ENCODE measurements at places on chromosomes 3 and 15. TPM values are rescaled to one million over a fixed set of nuclear protein-coding genes. Genes with fewer than 3 reads are reported as not detected.

The MCF2L2 gene
- total RNA-seq: 1.8 TPM

The GPR62 gene
- not detected for total RNA-seq

The ADGRG7 gene
- not detected for total RNA-seq

The THOC7 gene
- 47.3 TPM for total RNA-seq

DNA sequence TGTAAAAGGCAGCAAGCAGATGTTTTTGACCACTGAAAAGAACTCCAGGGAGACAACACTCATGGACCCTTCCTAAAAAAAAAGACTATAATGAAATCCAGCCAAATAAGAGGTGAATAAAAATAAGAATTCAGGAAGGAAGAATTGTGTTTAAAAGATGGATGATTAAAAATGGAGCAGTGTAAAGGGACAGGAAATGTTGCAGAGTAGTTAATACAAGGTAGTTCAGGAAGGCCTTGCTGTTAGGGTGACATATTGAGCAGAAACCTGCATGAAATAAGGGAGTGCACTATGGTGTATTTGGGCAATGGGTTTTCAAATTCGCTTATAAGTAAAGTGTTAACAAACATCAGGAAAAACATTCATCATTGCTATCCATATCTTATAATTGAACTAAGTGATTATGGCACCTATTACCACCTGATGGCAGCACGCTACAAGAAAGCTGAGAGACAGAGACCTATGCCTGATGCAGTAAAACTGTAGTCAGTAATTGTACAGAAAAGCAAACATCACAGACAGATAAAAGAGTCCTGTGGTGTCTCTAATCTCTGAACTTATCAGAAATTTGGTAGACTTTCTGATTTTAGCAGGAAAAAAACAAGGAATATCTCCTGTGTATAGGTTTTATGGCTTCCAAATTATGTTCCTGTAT is 5.8 kb upstream of the DBR1 start:
- no peak overlapping the region for H3K27ac ChIP-seq
- no peak for DNase-seq
- H3K27me3 ChIP-seq: peaks cover 4% of the 10 kb centered on the region

- no peaks in the 10 kb centered on the region for H3K36me3 ChIP-seq
Observed at GRCh38 chr3:110343945-110344344, 727.7 kb upstream of the NECTIN3 start.

- no peak overlapping the region for H3K4me3 ChIP-seq
- no peak for DNase-seq
- H3K27me3 ChIP-seq: no peaks in the 10 kb centered on the region
- H3K36me3 ChIP-seq: no peaks in the 10 kb centered on the region
- H3K27ac ChIP-seq: no peak overlapping the region
Observed at GRCh38 chr3:70943886-70944285, 631.4 kb upstream of the MDFIC2 start.

- no peaks in the 10 kb centered on the region for H3K4me1 ChIP-seq
- H3K36me3 ChIP-seq: peaks cover 6% of the 10 kb centered on the region
- H3K27me3 ChIP-seq: peaks cover 6% of the 10 kb centered on the region
- DNase-seq: no peak
- H3K27ac ChIP-seq: no peak overlapping the region
- no peak overlapping the region for H3K4me3 ChIP-seq
Observed at GRCh38 chr3:17116007-17116600, 231.3 kb downstream of the PLCL2 start.

DNA sequence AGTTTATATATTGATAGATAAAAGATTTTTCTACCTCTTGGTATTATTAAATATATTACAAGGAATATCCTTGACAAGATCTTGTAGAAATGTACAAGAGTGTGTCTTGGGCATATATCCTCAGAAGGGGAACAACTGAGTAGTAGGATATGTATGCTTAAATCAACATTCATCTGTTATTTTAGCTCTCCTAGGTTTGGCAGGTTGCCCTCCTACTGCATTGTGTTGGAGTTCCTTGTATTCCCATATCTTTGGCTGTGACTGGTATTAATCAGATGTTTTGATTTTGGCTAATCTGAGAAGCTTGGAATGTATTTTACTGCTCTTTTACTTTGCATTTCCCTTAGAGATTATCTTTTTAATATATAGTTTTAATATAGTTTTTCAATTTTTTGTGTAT is 4.6 kb downstream of the MYRIP start:
- H3K36me3 ChIP-seq: peaks cover 6% of the 10 kb centered on the region
- H3K4me3 ChIP-seq: no peak overlapping the region
- H3K4me1 ChIP-seq: peaks cover 12% of the 10 kb centered on the region
- no peak for DNase-seq
- peaks cover 11% of the 10 kb centered on the region for H3K27me3 ChIP-seq
- no peak overlapping the region for H3K27ac ChIP-seq

DNA sequence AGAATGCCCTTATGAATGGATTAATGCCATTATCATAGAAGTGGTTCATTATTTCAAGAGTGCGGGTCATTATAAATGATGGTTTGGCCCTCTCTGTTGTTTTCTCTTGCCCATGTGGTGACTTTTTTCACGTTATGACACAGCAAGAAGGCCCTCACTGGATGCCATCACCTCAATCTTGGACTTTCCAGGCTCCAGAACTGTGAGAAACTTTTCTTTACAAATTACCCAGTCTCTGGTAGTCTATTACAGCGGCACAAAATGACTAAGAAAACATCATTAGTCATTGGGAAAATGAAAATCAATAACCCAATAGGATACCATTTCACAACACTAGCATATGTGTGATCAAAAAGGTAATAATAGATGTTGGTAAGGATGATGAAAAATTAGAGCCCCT is 119.0 kb upstream of the LPP start:
- H3K27me3 ChIP-seq: no peaks in the 10 kb centered on the region
- no peaks in the 10 kb centered on the region for H3K36me3 ChIP-seq
- DNase-seq: no peak
- no peak overlapping the region for H3K4me3 ChIP-seq
- no peak overlapping the region for H3K27ac ChIP-seq
- H3K4me1 ChIP-seq: peaks cover 10% of the 10 kb centered on the region

DNA sequence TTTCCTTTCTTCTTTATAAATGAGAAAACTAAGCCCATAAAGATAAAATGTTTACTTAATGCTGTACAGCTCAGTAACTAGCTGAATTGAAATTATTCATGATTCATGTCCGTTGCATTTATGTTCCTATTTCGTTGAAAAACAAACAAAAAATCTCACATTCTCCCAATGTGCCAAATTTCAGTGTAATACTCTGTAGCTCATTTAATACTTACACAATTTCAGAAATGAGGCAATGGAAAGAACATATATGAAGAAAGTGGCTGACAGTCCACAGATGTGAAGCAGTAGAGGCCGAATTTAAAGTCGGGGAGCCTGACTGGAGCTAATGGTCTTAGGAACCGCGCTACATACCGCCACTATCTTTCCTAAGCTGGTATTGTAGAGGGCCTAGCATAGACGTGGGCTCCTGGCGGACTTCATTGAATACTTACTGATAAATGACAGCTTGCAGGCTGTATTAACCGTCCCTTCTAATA is 651 bp downstream of the PLSCR2 start:
- no peak overlapping the region for H3K4me3 ChIP-seq
- H3K27me3 ChIP-seq: no peaks in the 10 kb centered on the region
- H3K4me1 ChIP-seq: no peaks in the 10 kb centered on the region
- H3K36me3 ChIP-seq: no peaks in the 10 kb centered on the region
- H3K27ac ChIP-seq: no peak overlapping the region
- no peak for DNase-seq

- peaks cover 4% of the 10 kb centered on the region for H3K4me1 ChIP-seq
- DNase-seq: no peak
- no peak overlapping the region for H3K27ac ChIP-seq
- no peaks in the 10 kb centered on the region for H3K36me3 ChIP-seq
- H3K4me3 ChIP-seq: no peak overlapping the region
- no peaks in the 10 kb centered on the region for H3K27me3 ChIP-seq
Observed at GRCh38 chr3:175346573-175347356, 487.6 kb downstream of the NAALADL2 start.

- DNase-seq: no peak
- peaks cover 3% of the 10 kb centered on the region for H3K36me3 ChIP-seq
- H3K27me3 ChIP-seq: peaks cover 6% of the 10 kb centered on the region
- H3K27ac ChIP-seq: no peak overlapping the region
Observed at GRCh38 chr15:28955993-28956421, 70.2 kb downstream of the APBA2 start.

GRCh38 chr15:79192462-79193036 is 90.0 kb upstream of the ANKRD34C start:
- no peak overlapping the region for H3K4me3 ChIP-seq
- H3K27ac ChIP-seq: no peak overlapping the region
- H3K36me3 ChIP-seq: no peaks in the 10 kb centered on the region
- no peak for DNase-seq
- H3K27me3 ChIP-seq: peaks cover 6% of the 10 kb centered on the region
- no peaks in the 10 kb centered on the region for H3K4me1 ChIP-seq

GRCh38 chr3:113758389-113759024 is 11.7 kb downstream of the ATP6V1A start:
- no peaks in the 10 kb centered on the region for H3K27me3 ChIP-seq
- no peaks in the 10 kb centered on the region for H3K4me1 ChIP-seq
- no peak for DNase-seq
- peaks cover 7% of the 10 kb centered on the region for H3K36me3 ChIP-seq
- H3K4me3 ChIP-seq: peak overlapping the region; percentile 13
- no peak overlapping the region for H3K27ac ChIP-seq

DNA sequence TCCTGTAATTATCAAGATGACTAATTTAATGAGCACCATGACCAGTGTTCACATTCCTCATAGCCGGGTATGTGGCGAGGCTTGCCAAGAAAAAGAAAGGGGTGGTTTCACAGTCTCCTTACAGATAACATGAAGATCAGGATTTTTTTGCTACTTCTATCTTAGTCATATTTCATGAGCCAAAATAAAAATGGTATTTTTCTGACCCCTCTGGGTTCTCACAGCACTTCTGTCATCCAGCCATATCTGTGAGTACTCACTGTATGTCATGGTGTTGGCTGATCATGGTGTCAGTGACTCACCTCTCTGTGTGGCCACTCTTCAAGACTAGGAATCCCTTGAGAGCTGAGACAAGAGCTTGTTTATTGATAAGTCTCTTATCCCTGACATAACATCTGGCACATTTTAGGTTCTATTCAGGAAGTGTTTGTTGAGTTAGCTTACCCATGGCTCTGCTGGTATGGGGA is 130.5 kb upstream of the LMCD1 start:
- no peaks in the 10 kb centered on the region for H3K27me3 ChIP-seq
- no peaks in the 10 kb centered on the region for H3K4me1 ChIP-seq
- H3K4me3 ChIP-seq: no peak overlapping the region
- no peak for DNase-seq

DNA sequence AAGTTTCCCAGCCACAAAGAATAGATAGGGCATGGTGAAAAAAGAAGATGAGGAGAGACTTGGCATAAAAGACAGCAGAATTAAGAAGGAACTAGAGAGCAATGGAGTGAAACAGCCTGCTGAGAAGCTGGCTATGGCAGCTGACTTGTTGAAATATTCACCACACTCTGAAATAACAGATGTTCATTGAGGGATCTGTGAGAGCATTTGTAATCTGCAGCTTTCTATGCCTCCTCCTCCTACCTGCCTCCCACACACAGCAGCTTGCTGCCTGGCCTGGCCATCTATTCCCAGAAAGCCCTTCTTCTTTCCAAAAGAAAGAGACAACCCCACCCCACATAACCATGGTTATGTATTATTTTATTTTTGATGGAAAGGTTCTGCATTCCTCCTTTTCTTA is 303.9 kb downstream of the GAP43 start:
- H3K27ac ChIP-seq: no peak overlapping the region
- no peak for DNase-seq
- H3K4me1 ChIP-seq: peaks cover 3% of the 10 kb centered on the region
- no peak overlapping the region for H3K4me3 ChIP-seq
- H3K27me3 ChIP-seq: no peaks in the 10 kb centered on the region

- no peak overlapping the region for H3K27ac ChIP-seq
- H3K4me3 ChIP-seq: no peak overlapping the region
- H3K27me3 ChIP-seq: peaks cover 2% of the 10 kb centered on the region
- peaks cover under 1% of the 10 kb centered on the region for H3K36me3 ChIP-seq
Observed at GRCh38 chr15:79099692-79100091, 9.1 kb upstream of the RASGRF1 start.

DNA sequence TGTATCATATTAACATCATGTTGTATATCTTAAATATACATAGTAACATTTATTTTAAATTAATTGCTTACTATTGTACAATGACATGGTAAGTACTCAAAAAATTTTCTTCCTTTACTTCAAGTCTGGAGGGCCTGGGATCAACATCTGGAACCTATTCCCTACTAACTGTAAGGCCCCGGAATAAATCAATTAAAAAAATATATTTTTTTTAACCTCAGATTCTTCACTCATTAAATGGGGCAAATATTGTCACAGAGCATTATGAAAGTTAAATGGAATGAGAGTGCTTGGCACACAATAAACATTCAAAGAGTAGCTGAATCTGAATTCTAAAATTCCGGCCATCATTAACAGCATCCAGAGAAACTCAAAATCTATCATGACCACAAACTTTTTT is 16.5 kb downstream of the GSK3B start:
- no peak overlapping the region for H3K27ac ChIP-seq
- peaks cover 5% of the 10 kb centered on the region for H3K36me3 ChIP-seq
- DNase-seq: no peak
- peaks cover 2% of the 10 kb centered on the region for H3K27me3 ChIP-seq
- H3K4me3 ChIP-seq: no peak overlapping the region
